ENCODE measurements at places on chromosomes 11 and 22.

DNA sequence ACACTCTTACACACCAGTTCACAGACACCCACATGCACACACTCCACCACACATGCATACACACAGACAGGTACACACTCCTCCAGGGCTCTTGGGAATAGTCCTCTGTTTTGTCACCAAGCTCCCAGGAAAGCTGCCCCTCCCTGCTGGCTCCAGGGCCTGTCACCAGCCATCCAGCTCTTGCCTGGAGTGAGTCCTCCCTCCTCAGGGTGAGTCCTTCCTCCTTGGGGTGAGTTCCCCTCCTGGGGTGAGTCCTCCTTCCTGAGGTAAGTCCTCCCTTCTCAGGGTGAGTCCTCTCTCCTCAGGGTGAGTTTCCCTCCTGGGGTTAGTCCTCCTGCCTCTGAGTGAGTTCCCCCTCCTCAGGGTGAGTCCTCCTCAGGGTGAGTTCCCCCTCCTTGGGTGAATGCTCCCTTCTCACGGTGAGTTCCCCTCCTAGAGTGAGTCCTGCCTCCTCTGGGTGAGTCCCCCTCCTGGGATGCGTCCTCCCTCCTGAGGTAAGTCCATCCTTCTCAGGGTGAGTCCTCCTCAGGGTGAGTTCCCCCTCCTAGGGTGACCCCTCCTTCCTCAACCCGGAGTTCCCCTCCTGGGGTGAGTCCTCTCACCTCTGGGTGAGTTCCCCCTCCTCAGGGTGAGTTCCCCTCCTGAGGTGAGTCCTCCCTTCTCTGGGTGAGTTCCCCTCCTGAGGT lies 100.6 kb upstream of the FGF3 start:
- H3K36me3 ChIP-seq: no peaks in the 10 kb centered on the region
- no peaks in the 10 kb centered on the region for H3K27me3 ChIP-seq
- DNase-seq: no peak
- H3K4me3 ChIP-seq: no peak overlapping the region
- H3K27ac ChIP-seq: no peak overlapping the region

GRCh38 chr22:27435844-27436576 lies 365.5 kb downstream of the MN1 start:
- H3K4me1 ChIP-seq: peaks cover 8% of the 10 kb centered on the region
- no peaks in the 10 kb centered on the region for H3K36me3 ChIP-seq
- H3K27ac ChIP-seq: no peak overlapping the region
- H3K4me3 ChIP-seq: no peak overlapping the region
- H3K27me3 ChIP-seq: no peaks in the 10 kb centered on the region

- peak overlapping the region; percentile 57 for H3K27ac ChIP-seq
- H3K36me3 ChIP-seq: no peaks in the 10 kb centered on the region
- no peak for DNase-seq
Observed at GRCh38 chr22:30312053-30312452, 14.7 kb downstream of the TBC1D10A start.

GRCh38 chr11:12785901-12786300 lies 111.7 kb downstream of the TEAD1 start:
- H3K27me3 ChIP-seq: no peaks in the 10 kb centered on the region
- peak; percentile 33 for DNase-seq
- peak overlapping the region; percentile 95 for H3K27ac ChIP-seq
- no peak overlapping the region for H3K4me3 ChIP-seq
- H3K36me3 ChIP-seq: no peaks in the 10 kb centered on the region

DNA sequence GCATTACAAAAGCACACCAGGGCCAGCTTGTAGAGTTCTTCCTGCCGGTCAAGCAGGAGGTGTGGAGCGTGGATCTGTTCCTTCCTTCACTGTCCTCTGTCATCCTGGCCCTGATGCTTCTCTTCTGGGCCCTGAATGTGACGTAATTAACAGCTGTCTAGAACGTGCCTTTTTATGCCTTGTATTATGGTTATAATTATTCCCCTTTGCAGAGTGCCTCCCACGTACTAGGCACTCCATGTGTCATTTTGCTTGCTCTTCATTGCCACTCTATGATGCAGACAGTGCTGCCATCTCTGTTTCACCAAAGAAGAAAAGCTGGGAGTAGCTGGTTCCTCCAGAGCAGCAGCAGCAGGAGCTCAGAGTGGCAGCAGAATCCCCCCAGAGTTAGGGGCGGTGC lies 132.1 kb upstream of the TTC12 start:
- no peak overlapping the region for H3K27ac ChIP-seq
- no peak overlapping the region for H3K4me3 ChIP-seq
- H3K27me3 ChIP-seq: no peaks in the 10 kb centered on the region
- peaks cover 4% of the 10 kb centered on the region for H3K4me1 ChIP-seq
- DNase-seq: no peak
- H3K36me3 ChIP-seq: no peaks in the 10 kb centered on the region

DNA sequence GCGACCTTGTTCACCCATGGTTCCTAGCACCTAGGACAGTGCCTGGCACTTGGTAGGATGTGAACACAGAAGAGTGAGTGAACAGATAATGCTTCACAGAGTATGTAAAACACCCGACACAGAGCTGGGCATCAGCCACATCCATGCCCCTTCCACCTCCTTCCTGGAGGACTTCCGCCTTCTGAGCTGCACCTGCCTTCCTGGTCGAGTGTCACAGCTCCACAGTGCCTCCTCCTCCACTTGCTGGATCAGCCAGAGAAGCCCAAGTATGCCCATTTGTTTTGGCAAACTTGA lies 20.1 kb downstream of the PRDM11 start:
- H3K27ac ChIP-seq: no peak overlapping the region
- H3K4me1 ChIP-seq: peaks cover 31% of the 10 kb centered on the region
- H3K36me3 ChIP-seq: no peaks in the 10 kb centered on the region
- DNase-seq: no peak
- H3K27me3 ChIP-seq: no peaks in the 10 kb centered on the region

DNA sequence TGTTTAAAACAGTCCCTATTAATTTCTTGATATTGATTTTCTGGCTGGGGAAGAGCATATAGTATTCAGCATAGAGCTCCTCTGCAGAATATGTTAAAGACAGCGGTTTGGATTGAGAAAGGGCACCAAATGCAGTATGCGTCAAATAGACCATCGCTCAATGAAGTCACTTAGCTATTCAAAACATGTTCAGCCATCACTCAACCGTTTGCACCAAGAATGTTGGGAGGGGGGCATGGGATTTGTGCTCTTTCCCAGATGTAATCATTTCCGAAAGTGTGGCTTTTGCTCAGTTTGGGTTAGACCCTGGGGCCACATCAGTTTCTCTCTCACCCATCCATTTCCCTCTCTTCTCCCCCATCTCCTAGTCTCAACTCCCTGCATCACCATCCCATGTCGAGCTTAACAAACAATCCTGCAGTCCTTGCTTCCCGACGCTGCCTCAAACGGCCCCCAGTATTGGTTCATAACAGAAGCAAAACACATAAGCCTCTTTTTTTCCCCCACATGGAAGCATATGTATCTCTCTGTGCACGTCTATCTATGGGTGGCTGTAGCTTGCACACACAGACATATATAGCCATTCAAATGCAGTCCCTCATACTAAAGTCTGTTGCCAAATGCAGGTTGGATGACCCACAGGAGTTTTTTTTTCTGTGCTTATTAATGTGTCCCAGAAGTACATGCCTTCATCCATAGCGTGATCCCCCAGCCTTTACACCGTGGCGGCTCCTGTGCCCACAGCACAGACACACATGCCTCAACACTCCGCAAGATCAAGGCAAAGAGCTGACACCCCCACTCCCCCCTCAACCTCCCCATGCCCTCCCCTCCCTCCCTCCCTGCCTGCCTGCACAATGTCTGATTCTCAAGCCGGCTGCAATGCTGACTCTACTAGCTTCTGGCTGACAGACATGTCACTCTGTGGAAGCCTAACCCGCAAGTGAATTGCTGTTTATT lies 2.6 kb downstream of the CACNG2 start:
- peaks cover 52% of the 10 kb centered on the region for H3K27me3 ChIP-seq
- no peaks in the 10 kb centered on the region for H3K36me3 ChIP-seq

- H3K36me3 ChIP-seq: no peaks in the 10 kb centered on the region
- no peak overlapping the region for H3K27ac ChIP-seq
- no peak for DNase-seq
- H3K4me3 ChIP-seq: no peak overlapping the region
- no peaks in the 10 kb centered on the region for H3K27me3 ChIP-seq
- peaks cover 26% of the 10 kb centered on the region for H3K4me1 ChIP-seq
Observed at GRCh38 chr11:3849297-3849874, 6.1 kb upstream of the STIM1 start.

DNA sequence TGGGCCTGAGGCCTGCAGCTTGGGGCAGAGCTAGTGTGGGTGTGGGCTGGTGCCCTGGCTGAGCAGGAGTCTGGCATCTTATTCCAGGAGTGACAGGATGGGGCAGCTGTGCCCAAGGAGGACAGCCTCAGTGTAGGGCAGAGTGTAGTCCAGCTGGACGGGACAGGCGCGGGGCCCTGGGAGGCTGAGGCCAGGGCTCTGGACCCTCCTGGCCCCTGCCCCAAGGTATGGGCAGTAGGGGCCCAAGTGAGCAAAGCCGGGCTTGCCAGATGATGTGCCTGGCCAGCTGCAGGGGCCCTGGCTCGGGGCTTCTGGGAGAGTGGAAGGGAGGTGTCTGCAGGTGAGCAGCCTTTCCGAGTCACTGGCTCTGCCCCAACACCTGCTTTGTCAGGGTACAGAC lies 1190.9 kb downstream of the BRD1 start:
- no peak for DNase-seq
- H3K4me3 ChIP-seq: no peak overlapping the region
- H3K27me3 ChIP-seq: no peaks in the 10 kb centered on the region
- H3K4me1 ChIP-seq: no peaks in the 10 kb centered on the region
- no peaks in the 10 kb centered on the region for H3K36me3 ChIP-seq

GRCh38 chr11:1121331-1121812 lies 36.4 kb upstream of the MUC5AC start:
- DNase-seq: no peak
- H3K27me3 ChIP-seq: peaks cover 10% of the 10 kb centered on the region
- H3K36me3 ChIP-seq: no peaks in the 10 kb centered on the region
- no peak overlapping the region for H3K27ac ChIP-seq
- H3K4me3 ChIP-seq: no peak overlapping the region

DNA sequence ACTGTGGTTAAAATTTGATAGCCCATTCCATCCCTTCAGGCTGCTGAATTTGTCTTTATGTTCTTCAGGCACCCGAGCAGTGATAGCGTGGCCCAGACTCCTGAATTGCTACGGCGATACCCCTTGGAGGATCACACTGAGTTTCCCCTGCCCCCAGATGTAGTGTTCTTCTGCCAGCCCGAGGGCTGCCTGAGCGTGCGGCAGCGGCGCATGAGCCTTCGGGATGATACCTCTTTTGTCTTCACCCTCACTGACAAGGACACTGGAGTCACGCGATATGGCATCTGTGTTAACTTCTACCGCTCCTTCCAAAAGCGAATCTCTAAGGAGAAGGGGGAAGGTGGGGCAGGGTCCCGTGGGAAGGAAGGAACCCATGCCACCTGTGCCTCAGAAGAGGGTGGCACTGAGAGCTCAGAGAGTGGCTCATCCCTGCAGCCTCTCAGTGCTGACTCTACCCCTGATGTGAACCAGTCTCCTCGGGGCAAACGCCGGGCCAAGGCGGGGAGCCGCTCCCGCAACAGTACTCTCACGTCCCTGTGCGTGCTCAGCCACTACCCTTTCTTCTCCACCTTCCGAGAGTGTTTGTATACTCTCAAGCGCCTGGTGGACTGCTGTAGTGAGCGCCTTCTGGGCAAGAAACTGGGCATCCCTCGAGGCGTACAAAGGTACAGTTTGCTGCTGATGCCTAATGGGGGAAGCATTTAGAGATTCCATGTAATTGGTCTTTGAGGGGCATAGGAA lies 4.7 kb downstream of the MADD start:
- no peak overlapping the region for H3K4me3 ChIP-seq
- peaks cover 44% of the 10 kb centered on the region for H3K4me1 ChIP-seq
- peaks cover 4% of the 10 kb centered on the region for H3K36me3 ChIP-seq
- DNase-seq: no peak
- H3K27ac ChIP-seq: no peak overlapping the region
- H3K27me3 ChIP-seq: no peaks in the 10 kb centered on the region

- H3K4me1 ChIP-seq: peaks cover 14% of the 10 kb centered on the region
- no peaks in the 10 kb centered on the region for H3K27me3 ChIP-seq
- DNase-seq: no peak
- H3K4me3 ChIP-seq: peak overlapping the region; percentile 7
- peak overlapping the region; percentile 82 for H3K27ac ChIP-seq
Observed at GRCh38 chr11:9568854-9569587, 4.4 kb upstream of the WEE1 start.

GRCh38 chr11:27471589-27472397 lies 797 bp downstream of the LGR4 start:
- H3K4me1 ChIP-seq: peaks cover 19% of the 10 kb centered on the region
- H3K27ac ChIP-seq: peak overlapping the region; percentile 74
- H3K27me3 ChIP-seq: no peaks in the 10 kb centered on the region
- no peak for DNase-seq
- no peaks in the 10 kb centered on the region for H3K36me3 ChIP-seq

DNA sequence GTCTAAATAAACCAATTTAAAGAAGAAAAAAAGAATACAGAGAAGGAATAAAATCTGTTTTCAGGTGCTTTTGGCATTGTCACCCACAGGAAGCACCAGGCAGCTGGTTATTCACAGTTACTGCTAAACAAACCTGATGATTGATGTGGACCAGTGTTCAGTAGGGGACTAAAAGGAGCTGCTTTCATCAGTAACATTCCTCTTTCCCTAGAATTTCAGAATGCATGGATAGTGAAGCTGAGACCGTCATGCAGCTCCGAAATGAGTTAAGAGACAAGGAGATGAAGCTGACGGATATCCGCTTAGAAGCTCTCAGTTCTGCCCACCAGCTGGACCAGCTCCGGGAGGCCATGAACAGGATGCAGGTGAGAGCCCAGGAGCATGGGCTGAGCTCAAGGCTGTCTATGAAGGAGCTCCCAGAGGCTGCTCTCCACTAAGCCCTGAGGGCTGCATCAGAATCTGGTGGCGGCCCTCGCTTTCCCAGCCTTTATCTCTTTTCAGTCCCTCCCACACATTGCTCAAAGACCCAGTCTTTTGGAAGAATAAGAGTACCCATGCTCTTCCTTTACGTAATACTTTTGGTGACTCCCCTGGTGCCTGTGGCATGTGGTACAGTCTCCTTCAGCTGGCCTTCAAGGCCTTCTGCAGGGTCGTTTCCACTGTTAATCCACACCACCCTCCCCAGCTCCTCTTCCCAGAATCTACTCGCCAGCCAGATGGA lies 69.5 kb downstream of the DBX1 start:
- H3K27me3 ChIP-seq: no peaks in the 10 kb centered on the region
- no peak overlapping the region for H3K4me3 ChIP-seq
- no peaks in the 10 kb centered on the region for H3K4me1 ChIP-seq
- no peaks in the 10 kb centered on the region for H3K36me3 ChIP-seq

Measured in gastrocnemius medialis (tissue), 4 donors.